ENCODE measurements at places on chromosomes 6 and 20. TPM values are rescaled to one million over a fixed set of nuclear protein-coding genes. Genes with fewer than 3 reads are reported as not detected.

Gene TMEM242
- total RNA-seq: 12.9 TPM

Gene GABRR1
- total RNA-seq: not detected

Gene PTCHD4
- total RNA-seq: 1.1 TPM

Gene C20orf144
- total RNA-seq: not detected

Gene MAPK14
- total RNA-seq: 56.0 TPM

- no peak for DNase-seq
These were observed 266.5 kb upstream of the CITED2 start for GRCh38 chr6:139640921-139641320.

DNA sequence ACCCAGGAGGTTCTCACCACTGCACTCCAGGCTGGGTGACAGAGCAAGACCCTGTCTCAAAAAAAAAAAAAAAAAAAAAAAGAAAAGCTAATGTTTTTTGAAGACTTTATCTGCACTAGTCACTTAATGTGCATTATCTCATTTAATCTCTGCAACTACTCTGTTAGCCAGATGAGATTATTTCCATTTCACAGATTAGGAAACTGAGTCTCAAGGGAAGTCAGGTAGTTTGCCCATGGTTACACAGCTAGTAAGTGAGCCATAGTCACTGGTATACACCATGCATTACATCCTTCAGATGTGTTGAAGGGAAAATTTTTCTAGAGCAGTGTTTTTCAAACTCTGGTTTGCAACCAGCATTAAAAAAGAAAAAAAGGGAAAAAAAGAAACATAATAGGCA is 7.2 kb upstream of the SRF start:
- no peak for DNase-seq

DNA sequence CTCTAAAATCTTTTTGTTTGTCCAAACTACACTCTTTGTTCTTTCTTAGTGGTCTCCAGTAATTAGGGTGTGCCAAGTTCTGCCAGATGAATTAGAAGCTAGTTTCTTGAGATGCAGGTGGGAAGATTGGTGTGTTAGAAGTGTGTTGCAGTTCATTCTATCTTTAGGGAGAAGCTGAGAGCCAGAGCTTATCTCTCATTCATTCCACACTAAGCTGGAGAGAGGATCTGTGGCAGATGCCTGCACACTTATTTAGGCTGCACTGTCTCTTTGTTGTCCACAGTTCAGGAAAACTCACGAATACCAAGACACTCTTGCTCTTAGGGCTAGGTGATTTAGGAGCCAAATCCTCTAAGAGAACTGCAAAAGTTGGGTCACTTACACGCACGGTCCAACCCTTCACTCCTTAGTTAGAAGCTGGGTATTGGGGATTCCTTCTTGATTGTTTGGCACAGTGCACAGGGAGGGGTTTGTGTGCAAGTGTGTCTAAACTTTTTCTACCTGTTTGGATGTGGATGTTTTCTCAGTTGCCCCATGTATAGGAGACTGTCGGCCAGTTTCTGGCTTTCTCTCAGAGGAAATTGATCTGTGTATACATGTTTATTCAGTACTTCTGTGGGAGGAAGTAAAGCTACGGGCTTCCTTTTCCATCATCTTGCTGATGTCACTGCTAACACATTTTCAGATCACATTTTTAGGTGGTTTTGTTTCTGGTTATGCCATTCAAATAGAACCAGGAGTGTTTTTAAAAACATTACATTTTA is 49.5 kb downstream of the SMAP1 start:
- no peak for DNase-seq

DNA sequence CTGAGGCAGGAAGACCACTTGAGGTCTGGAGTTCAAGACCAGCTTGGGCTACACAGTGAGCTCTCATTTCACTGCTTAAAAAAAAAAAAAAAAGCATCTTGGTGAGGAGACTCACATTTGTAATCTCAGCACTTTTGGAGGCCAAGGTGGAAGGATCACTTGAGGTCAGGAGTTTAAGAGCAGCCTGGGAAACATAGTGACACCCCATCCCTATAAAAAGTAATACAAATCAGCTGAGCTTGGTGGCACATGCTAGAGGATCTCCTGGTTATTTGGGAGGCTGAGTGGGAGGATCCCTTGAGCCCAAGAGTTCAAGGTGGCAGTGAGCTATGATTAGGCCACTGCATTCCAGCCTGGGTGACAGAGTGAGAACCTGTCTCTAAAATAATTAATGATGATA is 29.4 kb upstream of the SYNCRIP start:
- DNase-seq: no peak

- no peak for DNase-seq
These were observed 206.8 kb upstream of the PLCB4 start for GRCh38 chr20:8862092-8862491.

DNA sequence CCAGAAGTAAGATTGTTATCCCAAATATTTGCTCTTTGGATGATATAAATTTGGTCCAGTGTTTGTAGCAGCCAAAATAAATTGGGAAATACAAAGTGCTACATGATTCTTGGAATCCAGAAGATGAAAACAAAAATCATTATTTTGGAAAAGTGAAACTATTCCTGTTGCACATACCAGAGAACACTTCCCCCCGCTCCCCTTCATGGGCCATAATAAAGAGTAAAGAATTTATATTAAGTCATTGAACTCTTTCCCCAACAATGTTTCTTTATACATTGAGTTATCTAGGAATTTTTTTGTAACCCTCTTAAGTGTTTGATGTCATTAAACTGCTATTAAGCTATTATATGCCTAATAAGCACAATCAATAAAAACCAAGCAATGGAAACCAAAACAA is 490.4 kb upstream of the HS3ST5 start:
- DNase-seq: no peak

GRCh38 chr6:139468178-139468819 is 93.9 kb upstream of the CITED2 start:
- DNase-seq: no peak

GRCh38 chr6:137717074-137718073 is 149.7 kb upstream of the TNFAIP3 start:
- DNase-seq: no peak

DNA sequence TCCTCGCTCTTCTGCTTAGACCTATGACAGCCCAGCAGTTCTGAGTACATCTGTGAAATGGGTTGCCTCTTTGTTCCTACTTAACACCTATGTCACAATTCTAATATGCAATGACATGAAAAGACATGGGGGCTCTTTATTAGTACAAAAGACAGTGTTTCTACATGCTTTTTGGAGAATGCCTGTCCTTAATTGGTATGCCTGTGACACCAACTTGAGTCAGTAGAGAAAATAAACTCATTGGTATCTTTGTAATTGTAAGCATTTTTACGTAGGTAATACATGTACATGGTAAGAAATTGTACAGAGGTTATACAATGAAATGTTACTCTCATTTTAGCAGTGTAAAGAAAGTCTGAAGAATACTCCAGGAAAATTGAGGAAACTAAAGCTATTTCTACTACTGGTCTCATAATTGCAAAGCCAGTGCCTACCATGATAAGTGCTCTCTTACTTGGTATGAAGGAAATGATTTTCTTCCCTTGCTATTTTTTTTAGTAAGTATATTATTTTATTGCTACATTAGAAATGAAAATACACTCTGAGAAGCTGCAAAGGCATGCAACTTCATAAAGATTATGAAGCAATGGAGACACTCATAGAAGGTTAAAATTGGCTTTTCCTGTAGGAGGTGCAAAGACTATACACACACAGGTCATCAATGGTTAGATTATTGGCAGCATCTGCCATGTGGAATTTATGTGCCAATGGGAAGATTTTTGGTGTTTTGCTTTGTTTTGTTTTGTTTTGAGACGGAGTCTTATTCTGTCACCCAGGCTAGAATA is 4.9 kb upstream of the EEF1A1 start:
- DNase-seq: no peak

DNA sequence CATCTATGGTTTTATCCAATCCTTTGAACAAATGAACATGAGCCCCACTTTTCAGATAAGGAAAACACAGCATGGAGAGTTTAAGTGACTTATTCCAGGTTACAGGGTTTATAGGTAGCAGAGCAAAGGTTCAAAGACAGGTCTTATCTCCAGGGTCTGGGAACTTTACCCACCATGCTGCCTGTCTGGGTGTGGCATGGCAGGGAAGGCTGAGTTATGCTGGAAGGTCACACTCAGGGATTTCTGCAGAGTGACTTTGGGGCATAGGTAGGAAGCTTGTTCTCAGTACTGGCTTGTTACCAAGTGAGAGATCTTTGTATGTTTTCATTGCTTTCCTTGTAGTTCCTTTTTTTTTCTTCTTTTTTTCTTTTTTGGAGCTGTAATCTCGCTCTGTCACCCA is 1.8 kb downstream of the ZNF831 start:
- DNase-seq: no peak

Measured in ureter (tissue), 1 donor.